ENCODE measurements at places on chromosomes 4 and X.

DNA sequence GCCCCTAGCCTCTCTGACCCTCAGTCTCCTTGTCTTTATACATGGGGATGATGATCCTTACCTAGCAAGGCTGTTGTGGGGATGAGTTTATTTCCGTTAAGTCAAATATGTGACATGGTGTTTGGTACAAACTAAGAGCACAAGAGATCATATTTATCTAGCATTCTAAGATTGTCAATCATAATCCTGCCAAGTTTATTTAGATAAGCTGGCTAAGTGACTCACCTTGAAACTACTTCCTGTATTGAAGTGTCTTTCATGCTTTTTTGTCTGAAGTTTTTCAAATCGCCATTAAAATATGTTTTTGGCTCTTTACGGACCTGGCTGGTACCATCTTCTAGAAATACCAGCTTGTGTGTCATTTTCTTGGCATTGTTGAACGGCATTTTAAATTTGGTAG is 30.7 kb downstream of the MAP7D3 start:
- DNase-seq, result no peak

DNA sequence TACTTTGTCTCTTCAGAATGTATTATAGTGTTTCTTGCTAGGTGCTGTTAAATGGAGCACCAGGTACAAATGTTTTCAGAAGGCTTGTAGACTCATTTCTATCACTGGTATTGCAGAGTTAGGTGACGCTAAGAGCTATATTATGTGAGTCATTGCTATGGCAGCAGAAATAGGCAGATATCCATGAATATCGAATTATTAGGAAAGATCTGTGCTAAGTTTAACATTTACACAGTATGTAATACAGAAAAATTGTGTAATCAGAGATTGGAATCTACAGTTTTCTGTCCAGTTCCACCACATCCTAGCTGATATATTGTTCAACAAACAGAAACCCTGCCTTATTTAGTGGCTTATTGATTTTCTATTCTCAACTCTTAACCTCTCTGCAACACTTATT is 1025.5 kb downstream of the STIM2 start:
- DNase-seq, result peak; percentile 11

GRCh38 chr4:76957004-76957738 is 7.6 kb downstream of the SEPTIN11 start:
- DNase-seq, result peak; percentile 71

GRCh38 chr4:102411408-102411807 is 66.1 kb upstream of the SLC39A8 start:
- DNase-seq, result peak; percentile 38

GRCh38 chrX:15679246-15679645 is 14.6 kb upstream of the CLTRN start:
- peak; percentile 36 for DNase-seq

DNA sequence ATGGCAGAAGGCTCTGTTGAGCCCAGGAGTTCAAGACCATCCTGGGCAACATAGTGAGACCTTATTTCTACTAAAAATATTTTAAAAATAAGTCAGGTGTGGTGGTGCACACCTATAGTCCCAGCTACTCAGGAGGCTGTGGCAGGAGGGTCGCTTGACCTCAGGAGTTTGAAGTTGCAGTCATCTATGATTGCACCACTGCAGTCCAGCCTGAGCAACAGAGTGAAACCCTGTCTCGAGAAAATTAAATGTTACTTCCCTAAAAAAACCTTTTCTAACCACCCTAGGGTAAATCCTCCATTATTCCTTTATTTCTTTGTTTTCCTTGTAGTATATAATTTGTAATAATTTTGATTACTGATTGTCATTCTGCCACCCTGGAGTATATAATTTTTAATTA is 7.9 kb downstream of the FAM200B start:
- peak; percentile 33 for DNase-seq

GRCh38 chr4:186946682-186947294 is 223.1 kb upstream of the FAT1 start:
- DNase-seq, result peak; percentile 18

DNA sequence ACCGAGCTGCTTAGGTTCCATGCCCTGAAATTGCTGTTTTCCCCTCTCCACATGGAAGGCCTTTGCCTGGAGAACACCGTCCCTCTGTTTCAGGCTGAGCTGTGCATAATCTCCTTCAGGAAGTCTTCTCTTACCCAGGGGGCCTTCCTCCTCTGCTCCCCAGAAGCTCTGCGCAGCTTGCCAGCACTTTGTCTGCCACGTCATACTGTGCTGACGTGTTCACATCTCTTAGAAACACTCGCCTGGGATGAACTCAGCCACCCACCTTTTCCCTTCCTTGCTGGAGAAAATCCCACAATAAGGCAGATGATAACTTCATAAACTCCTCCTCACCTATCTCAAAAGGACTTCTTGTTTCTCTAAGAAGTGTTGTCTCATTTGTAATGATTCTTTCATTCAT is 110.7 kb downstream of the ARHGAP10 start:
- DNase-seq, result peak; percentile 99

GRCh38 chrX:3962511-3963311 is 249.3 kb upstream of the PRKX start:
- DNase-seq, result peak; percentile 22

GRCh38 chr4:104629601-104630000 is 134.9 kb upstream of the CXXC4 start:
- no peak for DNase-seq

DNA sequence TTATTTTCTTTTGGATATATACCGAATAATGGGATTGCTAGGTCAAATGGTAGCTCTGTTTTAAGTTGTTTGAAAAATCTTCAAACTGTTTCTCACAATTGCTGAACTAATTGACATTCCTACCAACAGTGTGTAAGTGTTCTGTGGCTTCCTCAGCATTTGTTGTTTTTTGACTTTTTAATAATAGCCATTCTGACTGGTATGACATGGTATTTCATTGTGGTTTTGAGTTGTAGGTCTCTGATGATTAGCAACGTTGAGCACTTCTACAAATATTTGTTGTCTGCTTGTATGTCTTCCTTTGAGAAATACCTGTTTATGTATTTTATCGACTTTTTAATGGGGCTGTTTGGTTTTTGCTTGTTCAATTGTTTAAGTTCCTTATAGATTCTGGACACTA is 680.1 kb upstream of the GRIA3 start:
- DNase-seq, result no peak

DNA sequence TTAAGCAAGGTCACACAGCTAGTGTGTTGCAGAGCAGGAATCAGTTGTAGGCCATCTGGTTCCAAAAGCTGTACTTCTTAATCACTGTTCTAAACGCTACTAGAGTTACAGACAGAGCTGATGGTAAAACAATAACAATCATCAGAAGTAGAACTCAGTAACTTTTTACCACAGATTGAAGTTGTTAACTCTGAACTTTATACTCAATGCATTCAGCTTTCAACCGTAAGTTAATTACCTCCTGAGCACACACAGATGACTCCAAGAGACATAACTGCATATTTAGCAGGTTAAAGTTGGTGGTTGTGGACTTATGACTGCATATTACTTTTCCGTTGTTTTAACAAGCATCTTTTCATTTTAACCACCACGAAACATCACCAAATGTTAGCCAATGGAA is 127.3 kb downstream of the PRSS12 start:
- no peak for DNase-seq

DNA sequence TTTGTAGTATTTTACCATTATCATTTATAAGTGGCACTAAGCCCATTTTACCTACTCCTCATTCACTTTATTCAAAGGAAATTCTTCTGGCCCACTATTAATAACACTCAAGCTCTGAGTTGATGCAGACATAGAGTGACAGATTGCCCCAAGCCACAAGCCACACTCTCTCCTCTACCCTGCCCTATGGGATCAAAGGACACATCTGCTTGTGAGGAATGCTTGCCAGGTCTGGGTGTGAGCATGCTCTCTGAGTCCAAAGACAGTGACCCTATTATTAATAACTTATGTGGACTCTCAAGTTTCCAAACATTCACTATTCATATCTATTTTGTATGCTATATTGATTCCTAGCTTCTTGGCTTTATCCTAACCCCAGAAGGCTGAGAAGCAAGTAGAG is 18.5 kb downstream of the ETNPPL start:
- DNase-seq, result peak; percentile 14

DNA sequence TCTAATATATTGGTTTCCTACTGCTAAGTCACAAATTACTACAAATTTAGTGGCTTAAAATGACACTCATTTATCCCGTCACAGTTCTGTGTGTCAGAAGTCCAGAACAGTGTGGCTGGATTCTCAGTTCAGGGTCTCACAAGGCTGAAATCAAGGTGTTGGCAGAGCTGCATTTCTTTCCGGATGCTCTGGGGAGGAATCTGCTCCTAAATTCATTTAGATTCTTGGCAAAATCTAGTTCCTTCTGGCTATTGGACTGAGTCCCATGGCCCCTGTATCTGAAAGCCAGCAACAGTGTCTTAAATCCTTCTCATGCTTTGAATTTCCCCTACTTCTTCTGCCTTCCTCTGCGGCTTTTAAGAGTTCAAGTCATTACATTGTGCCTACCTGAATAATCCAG is 103.1 kb upstream of the BMP3 start:
- DNase-seq, result no peak

GRCh38 chrX:140766024-140766611 is 56.6 kb downstream of the LINC00632 start:
- DNase-seq, result peak; percentile 80

- DNase-seq, result peak; percentile 7
Measured at GRCh38 chr4:172270397-172270796, 457.2 kb downstream of the GALNTL6 start.

GRCh38 chr4:3073158-3074077 is 920 bp downstream of the HTT-AS start:
- DNase-seq, result no peak

DNA sequence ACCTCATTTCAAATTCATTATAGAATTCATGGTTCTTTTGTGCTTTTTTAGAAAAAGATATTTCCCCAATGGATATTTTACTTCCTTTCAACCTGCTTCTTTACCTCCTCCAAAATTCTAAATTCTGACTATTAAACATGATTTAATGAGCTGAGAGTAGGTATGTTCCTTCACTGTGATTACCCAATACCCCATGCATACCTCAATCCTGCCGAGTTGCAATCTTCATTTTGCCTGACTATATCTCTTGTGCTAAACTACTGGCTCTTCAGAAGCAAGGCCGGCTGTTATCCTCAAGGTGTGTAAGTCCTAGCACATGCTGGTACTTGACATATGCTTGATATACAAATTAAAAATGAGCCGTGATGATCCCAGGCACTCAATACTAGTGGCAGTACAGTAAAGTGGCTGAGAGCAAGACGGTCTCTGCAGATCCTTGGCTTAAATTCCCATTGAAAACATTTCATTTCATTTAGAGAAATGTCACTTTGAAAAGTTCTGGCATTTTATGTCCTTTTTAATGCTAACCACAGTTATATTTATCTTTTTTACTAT is 320.4 kb downstream of the KCNIP4 start:
- DNase-seq, result no peak

- DNase-seq, result peak; percentile 4
Measured at GRCh38 chr4:152424977-152425376, 110.9 kb downstream of the FBXW7 start.

DNA sequence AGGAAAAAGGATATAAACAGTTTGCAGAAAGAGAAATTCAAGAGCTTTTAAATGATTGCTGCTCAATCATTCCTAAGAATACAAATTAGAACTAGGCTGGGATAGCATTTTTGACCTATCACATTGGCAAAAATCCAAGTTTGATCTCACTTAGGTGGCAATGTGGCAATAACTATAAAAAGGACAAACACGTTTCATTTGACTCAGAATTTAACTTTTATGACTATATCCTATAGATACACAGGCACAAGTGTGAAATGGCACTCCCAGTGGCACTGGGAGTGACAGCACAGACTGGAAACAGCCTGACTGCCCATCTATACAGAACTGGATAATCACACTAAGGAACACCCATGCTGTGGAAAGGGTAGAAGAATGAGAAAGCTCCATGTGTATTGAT is 11.1 kb downstream of the CENPU start:
- DNase-seq, result no peak

DNA sequence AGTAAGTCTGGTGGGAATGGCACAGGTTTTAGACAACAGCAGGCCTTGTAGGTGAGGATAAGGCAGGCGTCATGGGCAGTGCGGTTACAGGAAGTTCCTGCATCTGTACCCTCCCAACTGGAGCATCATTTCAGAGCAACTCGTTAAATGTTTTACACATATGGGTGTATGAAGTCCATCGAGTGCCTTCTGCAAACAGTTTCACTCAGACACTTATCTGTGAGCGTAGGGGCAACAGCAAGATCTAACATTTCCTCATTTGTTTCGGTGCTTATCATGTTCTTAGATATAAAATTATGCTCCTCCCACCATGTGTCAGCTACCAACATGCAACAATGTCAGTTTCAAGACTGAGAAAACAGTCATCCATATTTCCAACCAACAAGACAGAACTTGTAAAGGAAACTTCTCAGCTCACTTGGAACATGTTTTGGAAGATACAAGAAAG is 69.9 kb downstream of the ELOVL6 start:
- DNase-seq, result no peak
